ENCODE measurements at places on chromosomes 7 and 10.
A peak's percentile ranks its signal among the peaks of the same experiment; 100 is the strongest.

GRCh38 chr10:123007558-123008354, 839 bp downstream of the IKZF5 start:
- DNase-seq: peak; percentile 18

DNA sequence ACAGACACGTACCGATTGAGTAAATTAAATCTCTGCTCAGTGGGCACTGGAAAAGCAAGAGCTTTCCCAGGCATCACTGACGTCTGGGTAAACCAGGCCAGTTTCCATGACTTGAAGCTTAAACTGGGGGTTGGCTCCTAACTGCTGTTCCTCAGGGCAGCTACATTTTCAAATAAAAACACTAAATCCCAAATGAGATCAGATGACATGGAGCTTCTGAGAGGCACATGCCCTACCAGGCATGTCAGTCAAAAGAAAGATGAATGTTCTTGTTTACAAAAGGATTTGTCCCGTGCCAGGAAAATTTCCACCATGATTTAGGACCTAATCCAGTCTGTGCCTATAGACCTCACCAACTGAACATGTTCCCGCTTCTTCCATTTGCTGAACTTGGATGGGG, 220.2 kb downstream of the KCNMA1 start:
- DNase-seq: no peak

GRCh38 chr7:140209866-140210609, 33.3 kb upstream of the KDM7A start:
- DNase-seq: peak; percentile 21

GRCh38 chr7:147857152-147858140, 733.1 kb upstream of the C7orf33 start:
- no peak for DNase-seq

GRCh38 chr7:155188821-155189581, 108.7 kb upstream of the INSIG1 start:
- no peak for DNase-seq

- no peak for DNase-seq
Observed at GRCh38 chr10:124251317-124252065, 158.1 kb upstream of the CHST15 start.

- no peak for DNase-seq
Observed at GRCh38 chr7:42025635-42026375, 211.2 kb downstream of the GLI3 start.

All from activated CD4-positive, CD25-positive, alpha-beta regulatory T cell treated with anti-CD3 and anti-CD28 coated beads, Interleukin-2, amount 50 U/mL, for 16 hours (primary cell).